Gastroesophageal sphincter (tissue), 4 donors: ENCODE measurements at places on chromosomes 12 and 14. TPM values are rescaled to one million over a fixed set of nuclear protein-coding genes. Genes with fewer than 3 reads are reported as not detected.

GRCh38 chr12:90151491-90152015 is 442.9 kb upstream of the ATP2B1 start:
- no peak for ATAC-seq

ZFHX2 gene
- 0.13 TPM for total RNA-seq

DNA sequence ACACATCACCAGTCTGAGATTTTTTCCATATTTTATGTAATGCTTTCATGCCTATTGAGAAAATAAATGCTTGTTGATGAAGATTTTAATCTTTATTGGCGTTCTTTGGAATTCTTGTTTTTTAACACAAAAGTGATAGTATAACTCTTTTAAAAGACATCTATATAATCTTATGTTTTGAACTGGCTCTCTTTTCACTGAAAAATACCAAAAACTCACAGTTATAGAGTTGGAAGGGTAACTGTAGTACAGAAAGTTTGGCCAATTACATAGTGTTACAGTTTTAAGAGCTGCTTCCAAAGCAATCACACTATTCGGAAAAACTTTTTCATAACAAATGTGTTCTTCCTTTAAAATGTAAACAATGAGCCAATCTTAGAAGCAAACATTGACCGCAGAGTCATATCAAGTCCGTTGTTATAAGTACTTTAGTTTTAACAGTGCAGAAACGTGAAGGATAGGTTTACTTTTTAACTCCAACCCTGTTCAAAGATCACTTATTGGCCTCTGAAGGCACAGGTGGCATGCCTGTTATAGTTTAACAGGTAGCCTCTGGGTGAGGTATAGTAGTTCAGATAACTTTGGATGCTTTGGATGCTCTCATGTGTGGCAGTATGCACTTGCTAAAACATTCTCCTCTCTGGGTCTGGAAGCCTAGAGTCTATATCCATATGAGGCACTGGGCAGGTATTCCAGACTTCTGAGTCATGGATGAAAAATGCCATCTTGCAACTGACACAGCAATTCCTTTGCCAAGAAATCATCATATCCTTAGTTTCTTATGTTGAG is 12.1 kb upstream of the NTN4 start:
- ATAC-seq: peak; percentile 59

GRCh38 chr14:71166180-71166837 is 259.1 kb downstream of the PCNX1 start:
- ATAC-seq: no peak

DNA sequence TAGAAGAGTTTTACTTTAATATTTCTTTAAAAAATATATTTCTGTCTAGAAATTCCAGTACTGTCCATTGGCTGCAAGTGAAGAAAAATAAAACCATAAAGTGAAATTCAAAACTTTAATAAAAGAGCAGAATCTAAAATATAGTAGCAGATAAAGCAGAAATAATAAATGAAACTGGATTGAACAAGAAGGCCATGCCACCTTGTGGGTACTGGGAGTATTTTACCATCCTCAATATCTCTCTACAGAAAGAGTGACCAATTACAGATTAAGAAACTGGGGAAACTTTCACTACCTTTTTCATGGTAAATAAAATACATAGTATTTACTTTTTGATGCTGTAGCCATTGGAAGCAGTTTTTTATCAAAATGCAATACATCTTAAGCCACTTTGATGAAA is 220.5 kb downstream of the BCAT1 start:
- no peak for ATAC-seq

LGR5 gene
- not detected for total RNA-seq

GRCh38 chr12:121688966-121689365 is 19.5 kb upstream of the MORN3 start:
- no peak for ATAC-seq

- no peak for ATAC-seq
Measured at GRCh38 chr12:58914457-58914856, 5.8 kb downstream of the LRIG3 start.

- ATAC-seq: peak; percentile 73
Measured at GRCh38 chr12:111444925-111445725, 39.4 kb downstream of the SH2B3 start.

GRCh38 chr12:57149245-57149900 is 2.0 kb upstream of the LRP1-AS start:
- peak; percentile 90 for ATAC-seq

DNA sequence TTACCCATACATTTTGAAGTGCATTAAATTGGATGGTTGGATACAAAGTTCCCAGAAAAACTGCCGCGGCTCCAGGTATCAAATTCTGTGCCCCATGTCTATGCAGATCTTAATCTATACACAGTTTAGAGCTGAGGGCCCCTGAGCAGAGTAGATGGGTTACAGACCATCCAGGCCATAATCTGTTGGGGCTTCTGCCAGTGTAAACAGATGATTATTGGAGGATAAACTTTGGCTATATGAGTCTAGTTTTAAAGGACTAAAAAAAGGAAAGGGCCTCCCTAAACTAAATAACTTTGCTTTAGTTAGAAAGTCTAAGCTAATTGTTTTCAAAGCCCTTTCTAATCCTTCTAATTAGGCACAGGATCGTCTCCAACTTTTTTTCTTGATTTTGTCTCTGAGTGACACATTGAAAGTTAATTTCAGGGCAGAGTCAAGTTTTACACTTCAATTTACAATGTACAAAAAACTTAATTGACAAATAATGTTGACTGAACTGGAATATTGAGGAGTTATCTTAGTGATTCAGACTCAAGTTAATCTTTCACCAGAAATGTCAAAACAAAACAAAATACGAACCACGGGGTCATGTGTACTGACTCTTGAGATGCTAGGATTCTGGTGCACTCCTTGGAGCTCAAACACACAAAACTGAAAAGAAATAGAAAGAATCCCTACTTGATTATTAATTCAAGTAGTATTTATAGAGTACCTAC is 133.9 kb upstream of the SCAF11 start:
- ATAC-seq: no peak
